ENCODE measurements at places on chromosomes 13 and 19.

DNA sequence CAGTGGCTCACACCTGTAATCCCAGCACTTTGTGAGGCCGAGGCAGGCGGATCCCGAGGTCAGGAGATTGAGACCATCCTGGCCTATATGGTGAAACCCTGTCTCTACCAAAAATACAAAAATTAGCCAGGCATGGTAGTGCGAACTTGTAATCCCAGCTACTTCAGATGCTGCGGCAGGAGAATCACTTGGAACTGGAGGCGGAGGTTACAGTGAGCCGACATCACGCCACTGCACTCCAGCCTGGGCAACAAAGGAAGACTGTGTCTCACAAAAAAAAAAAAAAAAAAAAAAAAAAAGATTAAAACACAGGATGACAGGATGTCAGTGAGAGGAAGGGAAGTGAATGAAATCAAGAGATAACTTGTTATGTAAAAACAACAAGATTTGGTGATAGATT is 1158.5 kb downstream of the PCDH9 start:
- no peak for DNase-seq

GRCh38 chr19:34375598-34375997 is 10.6 kb downstream of the GPI start:
- no peak for DNase-seq

DNA sequence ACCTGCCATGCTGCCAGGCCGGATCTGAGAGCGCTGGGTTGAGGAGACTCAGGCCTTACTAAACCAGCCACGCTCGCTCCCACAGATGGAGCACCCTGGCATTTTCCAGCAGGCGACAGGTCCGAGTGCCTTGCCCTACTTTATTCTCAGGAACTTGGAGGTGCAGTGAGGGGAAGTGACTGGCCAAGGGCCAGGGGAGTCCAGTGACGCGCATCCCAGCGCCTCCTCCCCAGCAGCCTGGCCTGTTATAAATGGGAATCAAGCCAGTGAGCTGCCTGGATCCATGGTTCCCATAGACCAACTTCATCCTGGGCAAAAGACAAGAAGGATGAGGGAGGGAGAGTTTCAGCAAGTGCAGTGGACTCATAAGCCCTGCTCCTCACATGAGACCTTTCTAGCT is 35.5 kb downstream of the TMED1 start:
- DNase-seq: no peak

GRCh38 chr19:18856385-18857126 is 24.8 kb downstream of the UPF1 start:
- no peak for DNase-seq

DNA sequence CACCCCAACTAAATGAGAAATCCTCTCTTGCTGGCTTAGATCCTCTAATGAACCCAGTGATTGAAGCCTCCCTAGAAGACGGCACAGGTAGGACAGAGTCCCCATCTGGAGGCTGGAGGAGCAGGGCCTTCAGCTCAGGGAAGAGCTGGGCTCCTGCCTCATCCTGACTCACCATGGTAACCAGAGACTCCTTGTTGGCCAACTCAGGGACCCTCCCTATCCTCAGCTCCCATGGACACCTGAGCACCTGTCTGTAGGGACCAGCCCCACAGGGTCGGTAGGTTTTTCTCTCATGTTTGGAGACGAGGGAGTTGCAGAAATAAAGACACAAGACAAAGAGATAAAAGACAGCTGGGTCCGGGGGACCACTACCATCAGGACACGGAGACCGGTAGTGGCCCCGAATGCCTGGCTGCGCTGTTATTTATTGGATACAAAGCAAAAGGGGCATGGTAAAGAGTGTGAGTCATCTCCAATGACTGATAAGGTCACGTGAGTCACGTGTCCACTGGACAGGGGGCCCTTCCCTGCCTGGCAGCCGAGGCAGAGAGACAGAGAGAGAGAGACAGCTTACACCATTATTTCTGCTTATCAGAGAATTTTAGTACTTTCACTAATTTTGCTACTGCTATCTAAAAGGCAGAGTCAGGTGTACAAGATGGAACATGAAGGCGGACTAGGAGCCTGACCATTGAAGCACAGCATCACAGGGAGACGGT is 26.6 kb downstream of the SIGLEC7 start:
- DNase-seq: no peak

DNA sequence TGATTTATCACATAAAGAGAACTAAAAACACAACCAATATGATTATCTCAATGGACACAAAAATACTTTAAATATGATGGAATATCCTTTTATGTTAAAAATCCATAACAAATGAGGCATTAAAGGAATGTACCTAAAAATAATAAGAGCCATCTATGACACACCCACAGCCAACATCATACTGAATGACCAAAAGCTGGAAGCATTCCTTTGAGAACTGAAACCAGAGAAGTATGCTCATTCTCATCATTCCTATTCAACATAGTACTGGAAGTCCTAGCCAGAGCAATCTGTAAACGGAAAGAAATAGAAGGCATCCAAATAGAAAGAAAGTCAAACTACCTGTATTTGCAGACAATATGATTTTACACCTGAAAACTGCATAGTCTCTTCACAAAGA is 671.0 kb downstream of the SLITRK1 start:
- DNase-seq: no peak

GRCh38 chr19:31497709-31498108 is 148.5 kb upstream of the TSHZ3 start:
- DNase-seq: no peak

GRCh38 chr13:35987572-35988513 is 143.3 kb downstream of the DCLK1 start:
- DNase-seq: no peak

DNA sequence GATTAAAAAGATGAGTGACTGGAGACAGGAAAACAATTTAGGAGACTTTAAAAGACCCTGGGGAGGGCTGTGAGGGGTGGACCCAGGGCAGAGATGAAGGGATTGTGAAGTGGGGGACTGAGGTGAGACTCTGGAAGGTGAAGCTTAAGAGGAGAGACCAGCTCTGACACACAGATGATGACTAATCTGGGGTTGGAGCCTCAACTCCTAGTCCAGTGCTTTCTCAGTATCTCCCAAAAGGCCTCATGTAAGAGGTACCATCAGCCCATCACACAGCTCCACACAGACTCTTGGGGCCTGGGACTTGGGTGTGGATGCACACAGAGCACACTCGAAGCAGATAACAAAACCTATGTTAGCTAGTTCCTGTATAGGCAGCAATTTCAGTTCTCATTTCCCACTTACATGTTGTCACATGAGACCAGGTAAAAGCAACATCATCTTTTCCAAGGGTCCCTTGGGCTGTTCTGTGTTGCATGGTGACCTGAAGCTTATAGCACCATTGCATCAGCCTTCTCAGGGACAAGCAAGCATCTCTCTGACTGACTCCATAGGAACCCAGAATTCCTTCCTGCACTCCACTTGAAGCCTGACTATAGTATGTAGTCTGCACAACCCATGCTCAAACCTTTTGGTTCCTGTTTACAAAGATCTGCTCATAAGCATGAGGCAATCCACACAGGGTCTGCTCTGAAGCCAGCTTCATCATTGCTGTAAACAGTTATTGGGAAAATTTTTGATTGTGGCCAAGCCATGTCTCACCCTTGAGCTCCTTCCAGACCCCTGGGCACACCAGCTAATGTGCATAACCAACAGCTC is 88.6 kb upstream of the MYCBP2 start:
- no peak for DNase-seq

DNA sequence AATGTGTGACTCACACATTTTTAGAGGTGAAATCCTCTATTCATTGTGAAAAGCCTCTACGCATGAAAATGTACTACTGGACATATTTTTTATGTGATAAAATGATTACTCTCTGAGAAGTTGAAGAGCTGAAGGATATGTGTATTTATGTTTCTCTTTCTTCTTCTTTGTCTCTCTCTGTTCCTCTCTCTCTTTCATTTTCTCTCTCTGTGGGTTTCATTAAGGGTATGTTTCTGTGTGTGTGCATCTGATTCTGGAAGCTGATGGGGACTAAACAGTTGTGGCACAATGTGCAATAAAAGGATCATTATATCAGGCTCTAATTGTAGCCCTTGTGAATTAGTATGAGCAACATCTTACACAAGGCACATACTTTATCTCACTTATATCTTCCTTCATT is 867.7 kb downstream of the PCDH9 start:
- no peak for DNase-seq

GRCh38 chr13:108961542-108962125 is 332.2 kb downstream of the MYO16 start:
- DNase-seq: peak; percentile 50

GRCh38 chr19:46431824-46432223 is 3.1 kb upstream of the PNMA8C start:
- no peak for DNase-seq

GRCh38 chr13:87674247-87674738 is 3.1 kb downstream of the SLITRK5 start:
- DNase-seq: no peak

DNA sequence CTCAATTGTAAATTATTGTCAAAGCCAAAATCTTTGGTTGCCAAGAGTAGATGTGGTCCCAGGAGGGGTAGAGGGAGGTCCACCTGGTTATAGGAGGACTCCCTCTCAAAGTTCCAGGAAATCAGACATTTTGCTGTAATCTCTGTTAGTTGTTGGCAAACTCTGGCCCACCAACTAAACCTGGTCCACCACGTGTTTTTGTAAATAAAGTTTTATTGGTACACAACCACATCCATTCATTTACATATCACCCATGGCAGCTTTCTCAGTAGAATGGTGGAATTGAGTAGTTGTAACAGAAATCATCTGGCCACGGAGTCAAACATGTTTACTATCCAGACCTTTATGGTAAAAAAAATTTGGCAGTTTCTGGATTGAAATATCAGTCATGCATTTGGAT is 70.6 kb downstream of the ZNF557 start:
- no peak for DNase-seq

DNA sequence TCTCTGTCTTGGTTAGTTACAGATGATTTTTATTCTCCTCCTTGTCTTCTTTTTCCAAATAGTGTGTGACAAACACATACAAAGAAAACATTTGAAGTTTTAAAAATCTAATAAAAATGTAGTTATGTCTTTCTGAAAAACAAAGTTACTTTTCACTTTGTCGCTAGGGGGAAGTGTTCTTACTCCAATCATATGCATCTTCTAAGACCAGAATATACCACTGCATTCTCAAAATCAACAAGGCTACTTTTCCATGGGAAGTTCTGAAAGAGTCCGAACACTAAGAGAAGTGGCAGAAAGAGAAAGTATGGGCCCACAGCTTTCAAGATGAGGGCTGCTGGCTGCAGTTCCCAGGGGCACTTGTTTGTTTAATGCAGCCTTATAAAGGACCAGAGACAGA is 208.9 kb downstream of the DCT start:
- DNase-seq: no peak

- no peak for DNase-seq
Measured at GRCh38 chr13:33262062-33262487, 23.5 kb downstream of the STARD13 start.

DNA sequence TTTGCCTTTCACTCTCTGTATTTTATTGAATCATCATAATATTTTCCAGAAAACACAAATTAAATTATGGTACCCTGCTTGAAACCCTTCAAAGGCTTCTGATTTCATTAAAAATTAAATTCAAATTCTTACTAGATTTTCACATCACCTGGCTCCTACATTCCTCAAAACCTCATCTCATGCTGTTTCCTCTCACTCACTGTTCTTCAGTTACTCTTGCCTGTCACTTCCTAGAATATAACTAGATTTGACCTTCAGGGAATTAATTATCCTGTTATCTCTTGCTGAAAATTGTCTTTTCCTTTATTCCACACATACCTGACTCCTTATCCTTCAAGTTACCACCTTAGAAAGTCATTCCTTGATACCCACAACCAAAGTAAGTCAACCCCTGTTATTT is 2294.7 kb downstream of the PCDH9 start:
- no peak for DNase-seq

GRCh38 chr13:41970022-41970421 is 9.1 kb upstream of the VWA8 start:
- DNase-seq: no peak

- DNase-seq: no peak
Measured at GRCh38 chr19:1888385-1888784, 3.1 kb upstream of the ABHD17A start.

DNA sequence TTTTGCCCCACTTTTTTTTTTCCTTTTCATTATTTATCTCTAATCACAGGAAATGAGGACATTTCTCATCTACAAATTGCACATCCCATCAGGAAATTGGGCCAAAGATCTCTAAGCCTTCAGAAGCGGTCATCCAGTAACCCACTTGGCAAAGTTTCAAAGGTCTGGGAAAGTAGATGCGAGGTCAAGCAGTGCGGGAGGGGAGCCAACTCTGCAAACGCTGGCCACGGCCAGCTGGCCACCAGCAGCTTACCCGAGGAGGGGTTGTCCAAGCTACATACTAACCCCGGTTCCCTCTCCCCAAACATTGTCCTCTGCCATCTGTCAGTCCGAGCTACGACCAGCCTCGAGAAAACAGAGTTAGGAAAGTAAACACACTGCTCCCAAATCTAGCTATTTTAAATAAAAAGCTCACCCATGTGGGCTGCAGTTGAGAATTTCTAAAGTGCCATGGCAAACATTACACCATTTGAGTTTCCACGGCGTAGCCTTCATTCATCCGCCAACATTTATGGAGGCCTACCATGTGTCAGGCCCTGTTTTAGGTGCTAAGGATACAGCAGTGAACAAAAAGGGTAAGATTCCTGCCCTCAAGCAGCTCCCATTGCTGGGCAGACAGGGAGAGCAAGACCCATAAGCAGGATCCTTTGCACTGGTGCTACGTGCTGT is 11.5 kb downstream of the FFAR2 start:
- no peak for DNase-seq

- no peak for DNase-seq
Measured at GRCh38 chr19:5889288-5889971, 14.2 kb downstream of the NDUFA11 start.

GRCh38 chr13:26442541-26442940 is 114.9 kb upstream of the WASF3 start:
- DNase-seq: no peak

GRCh38 chr13:85347251-85347650 is 452.0 kb downstream of the SLITRK6 start:
- no peak for DNase-seq

GRCh38 chr13:91313103-91313502 is 34.4 kb upstream of the MIR17HG start:
- DNase-seq: no peak

DNA sequence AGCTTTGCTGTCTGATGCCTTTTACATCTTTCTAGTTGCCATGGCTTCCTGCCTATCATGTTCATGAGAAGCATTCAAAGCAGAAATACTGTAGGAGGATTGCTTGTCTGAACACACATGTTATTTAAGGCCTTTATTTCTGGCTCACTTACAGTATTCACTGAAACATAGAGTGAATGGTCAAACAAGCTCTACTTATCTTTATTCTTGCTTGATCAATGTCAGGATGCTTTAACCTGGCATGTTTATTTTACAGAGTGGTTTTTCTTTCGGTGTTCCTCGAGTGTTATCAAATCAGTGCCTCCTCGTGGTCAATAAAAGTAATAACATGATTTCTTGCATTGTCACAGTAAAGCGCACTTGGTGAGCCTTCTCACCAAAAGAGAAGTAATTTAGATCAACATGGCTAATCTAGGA is 73.5 kb upstream of the PCDH17 start:
- no peak for DNase-seq

- no peak for DNase-seq
Measured at GRCh38 chr13:59495936-59496512, 667.7 kb downstream of the DIAPH3 start.
